ENCODE measurements at places on chromosomes 13 and 19.

DNA sequence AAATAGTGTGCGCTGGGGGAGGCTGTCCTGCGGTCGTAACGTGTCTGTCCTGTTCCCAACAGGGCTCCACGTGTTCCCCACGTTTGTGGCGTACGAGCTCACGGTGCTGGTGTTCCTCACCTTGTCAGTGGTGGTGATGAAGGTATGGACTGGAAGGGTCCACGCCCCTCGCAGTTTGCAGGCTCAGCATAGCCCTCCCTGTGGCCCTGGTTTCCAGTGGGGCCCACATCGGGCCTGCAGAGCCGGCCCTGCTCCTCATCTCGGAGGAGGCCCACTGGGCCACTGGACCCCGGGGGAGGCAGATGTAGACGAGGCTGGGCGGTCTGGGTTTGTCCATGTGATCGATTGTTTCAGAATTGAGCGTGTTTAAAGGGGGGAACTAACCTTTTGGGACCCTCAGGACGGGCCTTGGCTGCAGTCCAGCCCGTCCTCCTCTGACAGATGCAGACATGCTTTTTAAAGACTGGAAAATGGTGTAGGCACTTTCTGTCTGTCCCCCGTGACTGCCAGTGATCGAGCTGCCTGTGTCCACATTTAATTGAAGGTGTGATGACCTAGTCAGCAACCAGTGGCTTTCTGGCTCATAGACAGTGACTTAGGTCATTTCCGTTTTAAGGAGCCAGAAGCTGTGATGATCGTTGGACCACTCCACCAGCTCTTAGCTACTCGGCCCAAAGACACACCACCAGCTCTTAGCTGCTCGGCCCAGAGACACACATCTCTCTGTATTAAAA is 37.1 kb upstream of the TFDP1 start:
- no peak for DNase-seq

DNA sequence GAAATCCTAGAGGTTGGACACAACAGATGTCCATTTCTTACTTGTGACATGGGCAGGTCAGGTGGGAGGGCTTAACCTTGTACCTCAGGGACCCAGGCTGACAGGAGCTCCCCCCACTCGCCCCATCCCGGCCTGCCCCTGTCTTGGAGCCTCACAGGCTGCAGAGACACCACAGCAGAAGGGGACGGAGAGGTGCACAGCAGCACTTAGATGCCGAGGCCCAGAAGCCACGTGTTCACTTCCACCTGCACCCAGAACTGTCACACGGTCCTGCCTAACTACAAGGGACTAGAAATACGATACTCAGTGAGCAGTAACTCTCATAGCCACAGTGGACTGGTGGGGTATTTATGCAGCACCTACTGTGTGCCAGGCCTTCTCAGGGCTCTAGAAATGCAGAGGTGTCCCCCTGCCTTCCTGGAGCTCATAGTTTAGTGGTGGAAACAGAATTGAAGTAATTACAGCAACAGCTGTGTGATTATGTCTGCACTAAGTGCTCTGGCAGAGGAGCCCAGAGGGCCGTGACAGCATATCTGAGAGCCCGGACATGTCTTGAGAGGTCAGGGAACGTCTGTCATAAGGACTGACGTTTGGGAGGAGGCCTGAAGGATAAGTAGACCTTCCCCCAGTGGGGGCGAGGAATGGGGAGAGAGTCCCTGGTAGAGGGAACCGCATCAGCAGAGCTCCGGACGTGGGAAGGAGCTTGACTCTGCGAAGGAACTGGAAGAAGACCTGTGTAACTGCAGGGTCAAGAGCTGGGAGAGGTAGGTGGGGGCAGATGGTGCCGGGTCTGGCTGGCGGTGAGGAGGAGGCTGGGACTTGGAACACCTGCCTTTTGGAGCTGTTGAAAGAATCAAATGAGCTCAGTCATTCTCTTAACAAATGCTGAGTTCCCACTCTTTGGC is 130.0 kb downstream of the SIPA1L3 start:
- no peak for DNase-seq

GRCh38 chr13:110950819-110951570 is 36.1 kb upstream of the ANKRD10 start:
- no peak for DNase-seq

DNA sequence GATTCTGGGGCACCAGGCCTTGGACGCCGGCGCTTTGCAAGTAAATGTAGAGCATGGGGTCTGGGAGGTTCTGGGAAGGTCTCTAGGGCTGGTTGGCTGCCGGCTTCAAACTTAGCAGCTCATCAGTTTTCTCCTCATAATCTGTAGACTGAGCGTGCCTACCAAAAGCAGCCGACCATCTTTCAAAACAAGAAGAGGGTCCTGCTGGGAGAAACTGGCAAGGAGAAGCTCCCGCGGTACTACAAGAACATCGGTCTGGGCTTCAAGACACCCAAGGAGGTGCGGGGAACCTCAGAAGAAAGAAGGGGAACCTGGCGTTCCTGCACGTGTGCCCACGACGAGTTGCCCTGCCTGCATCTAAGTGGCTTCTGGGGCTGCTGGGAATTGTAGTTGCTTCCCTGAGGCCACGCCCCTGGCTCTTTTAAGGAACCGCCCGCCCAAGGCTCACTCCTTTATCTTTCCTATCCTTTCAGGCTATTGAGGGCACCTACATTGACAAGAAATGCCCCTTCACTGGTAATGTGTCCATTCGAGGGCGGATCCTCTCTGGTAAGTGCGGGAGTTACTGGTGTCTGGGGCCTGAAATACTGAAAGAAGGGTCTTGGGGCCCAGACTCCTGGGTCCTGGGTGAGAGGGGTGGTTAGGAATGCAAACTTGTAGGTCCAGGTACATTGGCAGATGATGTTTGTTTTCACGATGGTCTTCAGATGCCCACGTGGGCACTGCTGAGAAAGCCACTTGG is 984 bp downstream of the RPS11 start:
- DNase-seq = peak; percentile 61

DNA sequence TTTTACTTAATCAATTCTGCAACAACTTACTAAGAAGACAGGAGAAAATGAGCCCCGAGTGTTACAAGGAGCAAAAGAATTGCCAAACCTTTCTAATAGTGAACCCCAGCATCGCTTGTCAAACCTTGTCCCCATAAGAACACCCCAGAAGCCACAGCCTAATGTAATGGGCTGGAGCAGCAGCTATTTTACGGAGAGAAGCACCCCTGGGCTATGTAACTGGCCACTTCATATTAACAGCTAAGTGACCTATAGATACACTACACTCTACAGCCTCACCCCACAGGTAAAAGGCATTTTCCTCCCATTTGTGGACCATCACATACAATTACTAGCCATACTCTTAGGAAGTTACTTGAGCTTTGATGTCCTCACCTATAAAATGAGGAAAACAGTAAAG is 27.3 kb upstream of the CPB2 start:
- DNase-seq = no peak

GRCh38 chr13:74017301-74018061 is 116.7 kb downstream of the KLF12 start:
- no peak for DNase-seq

- DNase-seq = no peak
These were observed 12.4 kb downstream of the DPP9 start for GRCh38 chr19:4711211-4711610.

- DNase-seq = no peak
These were observed 44.2 kb upstream of the PSG2 start for GRCh38 chr19:43126720-43127119.

DNA sequence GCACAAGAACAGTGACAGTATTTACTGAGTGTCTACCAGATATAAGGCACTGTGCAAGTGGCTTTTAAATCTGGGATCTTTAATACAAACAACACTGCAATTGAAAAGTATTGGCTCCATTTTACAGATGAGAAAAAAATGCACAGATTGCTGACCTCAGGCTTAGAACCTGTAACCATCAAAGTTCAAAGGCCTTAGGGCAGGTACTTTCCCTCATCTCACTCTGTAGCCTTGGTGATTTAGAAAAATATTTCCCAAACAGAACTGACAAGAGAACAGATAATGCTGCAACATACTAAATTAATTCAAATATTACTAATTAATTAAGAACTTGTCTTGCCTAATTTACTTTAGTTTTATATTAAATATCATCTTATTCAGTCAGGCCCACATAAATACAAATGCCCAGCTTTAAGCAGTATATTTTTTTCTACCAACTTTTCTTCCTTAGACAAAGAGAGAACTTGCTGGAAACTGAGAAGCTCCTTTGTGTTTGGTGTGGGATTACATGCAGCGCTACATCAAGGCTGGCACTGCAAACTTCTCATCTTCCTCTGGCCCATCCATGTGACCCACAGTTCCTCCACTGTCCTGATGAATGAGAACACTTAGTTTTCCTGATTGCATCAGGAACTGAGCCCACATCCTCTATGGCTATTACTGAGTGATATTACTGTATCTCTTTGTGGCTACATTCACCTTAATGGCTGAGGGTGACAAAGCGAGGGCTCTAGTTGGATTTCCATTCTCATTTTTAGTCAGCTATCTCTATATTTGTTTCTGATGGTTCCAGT is 302.1 kb downstream of the ENOX1 start:
- DNase-seq = no peak

GRCh38 chr13:66347486-66348117 is 882.5 kb downstream of the PCDH9 start:
- DNase-seq = no peak

DNA sequence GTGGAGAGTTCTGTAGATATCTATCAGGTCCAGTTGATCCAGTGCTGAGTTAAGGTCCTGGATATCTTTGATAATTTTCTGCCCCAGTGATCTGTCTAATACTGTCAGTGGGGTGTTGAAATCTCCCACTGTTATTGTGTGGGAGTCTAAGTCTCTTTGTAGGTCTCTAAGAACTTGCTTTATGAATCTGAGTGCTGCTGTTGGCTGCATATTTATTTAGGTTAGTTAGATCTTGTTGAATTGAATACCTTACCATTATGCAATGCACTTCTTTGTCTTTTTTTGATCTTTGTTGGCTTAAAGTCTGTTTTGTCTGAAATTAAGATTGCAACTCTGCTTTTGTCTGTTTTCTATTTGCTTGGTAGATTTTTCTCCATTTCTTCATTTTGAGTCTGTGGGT is 15.4 kb downstream of the AP1M1 start:
- DNase-seq = no peak

GRCh38 chr13:37775871-37776270 is 93.7 kb downstream of the TRPC4 start:
- DNase-seq = no peak

DNA sequence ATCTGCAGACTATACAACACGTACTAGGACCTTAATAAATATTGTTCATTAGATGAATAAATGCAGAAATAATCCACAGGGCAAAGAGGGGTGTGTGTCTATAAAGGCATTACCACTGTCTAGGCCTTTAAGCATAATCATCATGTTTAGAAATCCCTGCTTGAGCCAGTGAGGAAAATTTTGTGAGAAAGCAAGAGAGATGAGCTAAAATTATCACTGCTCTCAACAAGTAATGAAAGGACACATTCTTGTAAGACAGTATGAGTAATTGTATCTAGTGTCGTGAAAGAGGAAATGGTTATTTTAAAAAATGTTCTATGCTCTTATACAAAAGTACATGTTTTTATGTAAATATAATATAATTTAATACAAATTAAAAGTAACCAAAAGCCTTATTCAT is 1699.4 kb downstream of the PCDH9 start:
- no peak for DNase-seq

GRCh38 chr13:54980651-54981050 is 1952.0 kb downstream of the OLFM4 start:
- no peak for DNase-seq

- no peak for DNase-seq
These were observed at the start of gene SPACA7 for GRCh38 chr13:112376050-112376681. SPACA7 (plus strand) TSS chr13:112376355; CDS start chr13:112376386, 31 bp downstream.

DNA sequence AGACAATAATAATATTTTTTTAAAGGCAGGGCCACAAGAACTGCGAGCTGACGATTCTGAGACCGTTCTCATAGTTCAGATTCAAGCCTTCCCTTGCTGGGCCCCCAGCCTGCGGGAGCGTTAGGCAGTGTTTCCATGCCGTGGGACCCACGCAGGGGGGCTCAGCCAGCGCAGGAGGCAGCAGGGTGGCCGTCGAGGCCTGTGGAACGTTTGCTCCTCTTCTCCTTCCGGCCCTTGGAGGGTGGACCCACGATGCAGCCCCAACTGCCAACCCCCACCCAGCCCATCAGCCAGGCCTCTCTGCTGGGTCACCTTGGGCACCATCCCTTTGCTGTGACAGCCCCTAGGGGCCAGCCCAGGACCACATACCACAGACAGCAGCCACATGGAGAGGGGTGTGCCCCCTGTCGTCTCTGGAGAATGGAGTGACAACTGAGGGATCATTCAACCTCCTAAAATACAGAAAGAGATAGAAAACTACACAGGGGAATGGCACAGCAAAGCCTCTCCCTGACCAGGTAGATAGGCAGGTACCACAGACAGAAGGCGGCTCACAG is 46.8 kb downstream of the PDCD5 start:
- DNase-seq = no peak

GRCh38 chr19:19257137-19257536 is 16.0 kb downstream of the TM6SF2 start:
- no peak for DNase-seq

DNA sequence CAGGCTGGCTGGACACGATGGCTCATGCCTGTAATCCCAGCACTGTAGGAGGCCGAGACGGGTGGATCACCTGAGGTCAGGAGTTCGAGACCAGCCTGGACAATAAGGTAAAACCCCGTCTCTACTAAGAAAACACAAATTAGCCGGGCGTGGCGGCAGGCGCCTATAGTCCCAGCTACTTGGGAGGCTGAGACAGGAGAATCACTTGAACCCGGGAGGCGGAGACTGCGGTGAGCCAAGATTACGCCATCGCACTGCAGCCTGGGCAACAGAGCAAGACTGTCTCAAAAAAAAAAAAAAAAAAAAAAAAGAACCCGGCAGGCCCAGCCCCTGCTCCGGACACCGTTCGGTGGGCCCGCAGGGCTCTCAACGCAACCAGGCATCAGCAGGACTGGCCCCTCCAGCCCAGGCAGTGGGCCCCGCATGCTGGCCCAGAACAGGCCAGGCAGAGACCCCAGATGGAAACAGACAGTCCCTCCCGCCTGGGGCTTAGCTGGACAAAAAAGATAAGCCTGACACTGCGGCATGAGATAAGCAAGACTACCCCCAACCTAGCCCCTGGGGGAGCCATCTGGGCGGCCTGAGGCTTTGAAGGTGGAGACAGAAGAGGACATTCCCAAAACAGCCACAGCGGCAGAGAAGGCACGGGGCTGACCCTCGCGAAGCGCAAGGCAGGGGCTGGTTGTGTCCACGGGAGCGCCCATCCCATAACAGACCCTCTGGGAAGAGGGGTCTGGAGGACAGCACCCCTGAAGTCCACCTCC is 11.6 kb downstream of the REXO1 start:
- no peak for DNase-seq

- no peak for DNase-seq
These were observed 86.4 kb downstream of the CRYL1 start for GRCh38 chr13:20439261-20439660.

GRCh38 chr13:95499811-95500712 is 52.5 kb upstream of the CLDN10 start:
- DNase-seq = no peak

DNA sequence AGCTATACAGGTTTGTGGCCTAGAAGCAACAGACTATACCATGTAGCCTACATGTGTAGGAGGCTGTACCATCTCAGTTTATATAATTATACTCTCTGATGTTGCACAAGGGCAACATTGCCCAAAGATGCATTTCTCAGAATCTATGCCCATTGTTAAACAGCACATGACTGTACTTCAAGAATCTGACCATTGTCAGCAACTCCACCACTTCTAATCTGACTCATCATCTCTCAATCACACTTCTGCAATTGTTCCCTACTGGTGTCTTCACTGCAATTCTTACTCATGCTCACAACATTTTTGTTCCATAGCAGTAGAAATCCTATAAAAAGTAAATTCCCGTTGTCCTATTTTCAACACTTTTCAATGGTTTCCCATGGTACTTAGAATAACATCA is 63.9 kb upstream of the ATXN8OS start:
- no peak for DNase-seq

GRCh38 chr13:98834254-98834960 is 81.9 kb upstream of the SLC15A1 start:
- no peak for DNase-seq

Data from psoas muscle (tissue), 8 donors.